ENCODE measurements at places on chromosomes 11 and 22.

- DNase-seq, result no peak
Measured at GRCh38 chr11:78694152-78694551, 119.5 kb upstream of the NARS2 start.

DNA sequence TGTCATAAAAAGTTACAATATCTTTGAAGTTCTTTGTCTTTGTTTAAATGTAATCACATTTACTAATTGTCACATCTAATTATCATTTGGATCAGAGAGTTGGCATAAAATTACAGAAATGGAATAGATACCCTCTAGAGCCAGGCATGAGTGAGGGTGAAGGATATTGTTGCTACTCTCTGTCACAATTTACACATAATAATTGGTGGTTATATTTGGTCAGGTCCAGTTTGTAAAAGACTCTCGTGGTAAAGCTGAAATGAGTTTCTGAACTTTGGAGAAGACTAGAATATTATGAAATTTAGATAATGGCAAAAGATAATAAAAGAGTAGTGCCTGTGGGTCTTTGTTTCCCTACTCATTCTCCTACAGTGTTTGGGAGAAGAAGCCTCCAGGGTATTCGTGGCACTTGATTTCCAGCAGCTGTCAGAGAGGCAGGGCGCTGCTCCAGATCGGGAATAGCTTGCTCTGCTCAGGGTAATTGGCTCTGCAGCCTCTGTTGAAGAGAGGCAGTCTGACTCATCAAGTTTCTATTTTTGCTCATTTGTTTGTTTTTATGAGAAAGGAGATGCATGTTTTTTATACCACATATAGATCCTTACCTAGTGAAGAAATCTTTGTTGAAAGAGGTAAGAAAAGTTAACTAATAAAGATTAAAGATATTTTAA, 349.9 kb downstream of the CNTN5 start:
- DNase-seq, result no peak

- DNase-seq, result no peak
Measured at GRCh38 chr22:45971408-45972028, 5.4 kb downstream of the WNT7B start.

- no peak for DNase-seq
Measured at GRCh38 chr11:1567721-1568100, 4.4 kb downstream of the DUSP8 start.

GRCh38 chr11:13480198-13480597, 15.6 kb downstream of the PTH start:
- DNase-seq, result no peak

GRCh38 chr22:19716041-19716828, 1.9 kb downstream of the SEPTIN5 start:
- DNase-seq, result no peak

GRCh38 chr22:42473484-42474193, 41.4 kb upstream of the NFAM1 start:
- DNase-seq, result no peak

DNA sequence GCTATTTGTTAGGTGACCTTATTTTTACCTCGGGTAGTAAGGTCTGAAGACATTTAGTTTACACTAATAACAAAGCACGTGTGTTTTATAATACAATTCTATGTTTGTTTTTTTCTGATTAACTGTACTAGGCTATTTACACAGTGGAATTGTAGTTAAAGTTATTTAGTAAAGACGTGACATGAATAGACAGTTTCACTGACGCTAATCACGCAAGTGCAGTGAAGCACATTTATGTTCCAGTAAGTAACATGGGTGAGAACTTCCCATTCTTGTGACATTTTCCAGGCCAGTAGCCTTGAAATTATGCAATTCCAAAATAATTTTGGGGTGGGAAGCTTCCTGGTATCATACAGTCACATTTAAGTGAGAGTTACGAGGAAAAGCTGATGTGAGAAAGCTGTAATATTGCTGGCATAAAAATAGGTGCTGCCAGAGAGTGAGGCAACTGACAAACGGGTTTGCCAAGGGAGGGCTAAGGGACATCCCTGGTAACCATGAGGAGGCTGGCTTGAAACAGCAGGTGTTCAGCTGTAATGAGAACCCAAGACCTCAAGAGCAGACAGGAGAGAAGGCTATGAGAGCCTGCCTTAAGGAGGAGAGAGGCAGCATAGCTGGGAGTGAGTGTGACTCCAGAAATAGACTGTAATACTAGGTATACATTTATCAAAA, 378.8 kb downstream of the DCDC1 start:
- DNase-seq, result no peak

DNA sequence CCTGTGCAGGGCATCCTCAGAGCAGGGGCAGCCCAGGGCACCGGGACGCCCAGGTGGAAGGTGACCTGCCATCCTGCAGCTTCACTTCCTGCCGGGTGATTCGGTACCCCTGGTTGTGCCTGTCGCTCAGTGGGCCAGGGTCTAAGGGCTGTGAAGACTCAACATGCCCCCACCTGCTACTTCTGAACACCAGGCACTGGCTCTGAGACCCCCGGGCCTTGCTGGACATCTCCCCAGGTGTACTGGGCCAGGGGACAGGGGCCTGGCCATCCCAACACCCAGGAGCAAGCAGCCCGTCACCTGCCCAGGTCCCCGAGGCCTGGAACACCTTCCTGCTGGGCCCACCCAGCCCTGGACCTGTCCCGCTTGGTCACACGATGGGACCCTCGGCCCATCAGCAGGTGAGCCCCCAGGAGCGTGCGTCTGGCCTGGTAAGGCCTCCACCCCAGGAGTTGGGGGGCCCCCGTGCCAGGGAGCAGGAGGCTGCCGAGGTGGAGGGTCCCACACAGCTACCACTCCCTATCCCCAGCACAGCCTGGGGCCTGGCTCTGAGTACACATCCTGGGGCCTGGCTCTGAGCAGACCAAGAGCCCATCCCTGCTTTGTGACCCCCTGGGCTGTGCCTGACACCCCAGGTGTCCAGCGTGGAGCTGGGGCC, 3.9 kb upstream of the MUC5B start:
- no peak for DNase-seq

GRCh38 chr11:69808667-69809086, 10.5 kb downstream of the FGF3 start:
- DNase-seq, result no peak

GRCh38 chr22:41094041-41094593, 1.7 kb downstream of the EP300 start:
- DNase-seq, result no peak

- DNase-seq, result no peak
Measured at GRCh38 chr11:22674470-22675439, 8.3 kb downstream of the GAS2 start.

GRCh38 chr22:39427751-39428596, 28.4 kb downstream of the TAB1 start:
- no peak for DNase-seq

DNA sequence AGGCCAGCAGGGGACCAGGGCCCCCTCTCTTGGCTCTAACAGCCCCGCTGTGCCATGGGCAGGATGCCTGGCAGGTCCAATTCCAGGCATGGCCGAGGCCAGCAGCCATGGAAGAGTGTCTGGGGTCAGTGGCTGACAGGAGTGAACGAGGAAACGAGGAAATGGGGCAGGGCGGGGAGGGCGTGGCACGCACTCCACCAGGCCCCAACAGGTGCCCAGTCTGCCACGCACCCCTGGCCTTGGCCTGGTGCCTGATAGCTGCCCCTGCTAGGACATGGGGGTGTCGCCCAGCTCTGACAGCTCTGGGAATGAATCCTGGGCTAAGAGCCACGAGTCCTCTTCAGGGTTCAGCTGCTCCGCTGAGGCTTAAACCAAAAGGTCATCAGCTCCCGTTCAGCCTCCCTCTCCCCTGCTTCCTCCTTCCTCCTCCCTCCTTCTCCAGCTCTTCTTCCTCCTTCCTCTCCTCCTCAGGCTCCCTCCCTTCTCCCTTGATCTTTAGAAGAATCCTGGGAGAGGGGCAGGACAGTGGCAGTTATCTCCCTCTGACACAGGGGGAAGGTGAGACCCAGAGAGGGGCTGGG, 11.5 kb upstream of the TBC1D22A start:
- DNase-seq, result no peak

DNA sequence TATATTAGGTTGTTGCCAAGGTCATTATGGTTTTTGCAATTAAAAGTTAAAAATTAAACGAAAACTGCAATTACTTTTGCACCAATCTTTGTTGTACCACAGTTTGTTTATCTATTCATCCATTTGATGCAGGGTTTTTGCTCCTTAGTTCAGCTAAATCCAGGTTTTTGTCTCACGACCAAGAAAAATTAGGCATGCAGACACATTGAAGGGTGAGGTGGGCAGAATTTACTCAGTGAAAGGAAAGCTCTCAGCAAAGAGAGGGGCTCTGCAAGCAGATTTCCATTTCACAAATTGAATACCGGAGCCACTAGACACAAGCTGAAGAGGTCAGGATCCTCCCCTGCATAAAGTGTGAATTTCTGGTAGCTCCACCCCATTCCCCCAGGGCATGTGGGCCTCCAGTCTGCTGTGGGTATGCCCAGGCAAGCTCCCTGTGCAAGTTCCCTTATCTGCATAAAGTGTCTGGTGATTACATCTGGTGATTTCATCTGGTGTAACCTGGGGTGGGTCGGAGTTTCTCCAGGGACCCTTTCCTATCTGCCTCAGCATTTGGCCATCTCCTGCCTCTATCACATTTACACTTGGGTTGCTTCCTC, 33.3 kb downstream of the APOL6 start:
- no peak for DNase-seq

- DNase-seq, result no peak
Measured at GRCh38 chr11:116145187-116145865, 627.5 kb downstream of the BUD13 start.

DNA sequence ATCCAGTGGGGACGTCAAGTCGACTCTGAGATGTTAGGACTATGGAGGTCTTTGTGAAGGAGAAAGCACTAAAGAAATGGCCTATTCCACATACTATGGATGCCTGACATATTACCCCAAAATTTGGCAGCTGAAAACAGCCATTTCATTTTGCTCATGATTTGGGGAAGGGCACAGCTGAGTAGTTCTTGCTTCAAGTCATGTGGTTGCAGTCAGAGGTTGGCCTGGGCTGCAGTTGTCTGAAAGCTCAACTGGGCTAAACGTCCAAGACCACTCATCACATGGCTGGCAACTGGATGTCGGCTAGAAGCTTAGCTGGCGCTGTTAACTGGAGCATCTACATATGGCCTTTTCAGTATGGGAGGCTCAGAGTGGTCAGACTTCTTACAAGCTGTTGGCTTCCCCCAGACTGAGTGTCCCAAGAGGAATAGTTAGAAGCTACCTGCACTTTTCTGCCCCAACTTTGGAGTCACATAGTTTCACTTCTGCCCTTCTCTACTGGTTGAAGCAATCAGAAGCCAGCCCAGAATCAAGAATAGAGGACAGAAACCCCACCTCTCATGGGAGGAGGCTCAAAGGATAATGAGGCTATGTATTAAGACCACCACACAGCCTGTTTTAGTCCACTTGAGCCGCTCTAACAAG, 14.1 kb downstream of the SLC35C1 start:
- DNase-seq, result no peak

- DNase-seq, result no peak
Measured at GRCh38 chr11:47466201-47466600, 17.3 kb upstream of the RAPSN start.

DNA sequence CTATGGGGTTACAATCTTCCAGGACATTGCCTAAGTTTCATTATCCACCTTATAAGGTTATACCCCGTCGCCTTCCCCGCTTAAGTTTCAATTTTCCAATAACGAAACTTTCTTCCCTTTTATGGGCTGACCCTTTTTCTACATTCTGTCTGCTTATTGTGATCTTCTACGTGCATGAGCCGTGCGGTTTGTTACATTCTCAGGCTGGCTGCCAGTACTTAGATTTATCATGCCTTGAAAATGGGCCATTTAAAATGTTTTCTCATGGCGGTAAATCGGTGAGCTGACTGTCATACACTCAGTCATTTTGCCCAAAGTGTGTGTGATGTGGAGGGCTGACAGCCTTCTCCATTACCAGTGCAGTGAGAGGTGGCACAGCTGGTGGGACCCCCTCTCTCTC, 23.3 kb downstream of the DGCR6L start:
- DNase-seq, result no peak

GRCh38 chr22:24580276-24580675, 12.6 kb downstream of the LRRC75B start:
- DNase-seq, result no peak

DNA sequence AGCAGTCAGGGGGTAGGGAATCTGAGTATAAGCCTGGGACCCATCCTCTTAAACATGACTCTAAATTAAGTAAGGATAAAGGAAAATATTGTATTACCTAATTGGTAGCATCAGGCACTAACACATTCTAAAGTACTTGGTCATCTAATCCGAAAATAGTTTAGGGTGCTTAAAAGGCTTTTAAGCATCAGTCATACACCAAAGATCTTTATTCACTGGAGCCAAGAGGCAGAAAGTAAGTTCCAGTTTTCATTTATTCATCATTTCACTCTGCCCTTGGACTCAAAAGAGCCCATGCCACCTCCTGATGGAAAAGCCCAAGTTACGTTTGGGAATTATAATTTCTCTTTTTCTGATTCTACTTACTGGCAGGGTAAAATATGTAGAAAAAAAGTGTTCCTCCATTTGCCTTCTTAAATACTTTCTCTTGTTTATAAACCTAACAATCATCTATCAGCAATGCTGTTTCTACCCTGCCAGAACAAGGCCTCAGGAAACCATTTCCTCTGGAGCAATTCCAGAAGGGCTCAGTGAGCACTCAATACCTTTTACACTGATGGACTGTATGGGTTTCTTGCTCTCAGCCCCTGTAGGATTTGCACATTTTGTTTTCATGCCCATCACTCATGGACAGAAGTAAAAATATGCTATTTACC, 120.1 kb upstream of the SLC5A12 start:
- DNase-seq, result no peak

DNA sequence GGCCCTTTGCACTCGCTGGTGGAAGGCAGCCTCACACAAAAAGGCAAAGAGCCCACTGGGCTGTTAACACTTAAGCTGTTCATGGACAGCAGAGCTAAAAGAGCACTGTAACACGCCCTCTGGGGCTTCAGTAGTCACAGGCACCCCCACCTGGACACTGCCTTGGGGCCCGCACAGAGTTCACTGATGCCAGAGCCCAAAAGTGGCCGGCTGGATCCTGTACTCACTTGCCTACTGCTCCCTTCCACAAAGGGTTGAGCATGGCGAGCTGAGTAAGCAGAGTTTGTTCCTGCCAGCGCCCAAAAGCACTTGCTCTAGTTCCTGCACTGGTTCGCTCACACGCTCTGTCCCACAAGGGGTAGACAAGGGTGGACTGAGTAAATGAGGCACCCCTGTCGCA, 78.8 kb downstream of the RELT start:
- no peak for DNase-seq

DNA sequence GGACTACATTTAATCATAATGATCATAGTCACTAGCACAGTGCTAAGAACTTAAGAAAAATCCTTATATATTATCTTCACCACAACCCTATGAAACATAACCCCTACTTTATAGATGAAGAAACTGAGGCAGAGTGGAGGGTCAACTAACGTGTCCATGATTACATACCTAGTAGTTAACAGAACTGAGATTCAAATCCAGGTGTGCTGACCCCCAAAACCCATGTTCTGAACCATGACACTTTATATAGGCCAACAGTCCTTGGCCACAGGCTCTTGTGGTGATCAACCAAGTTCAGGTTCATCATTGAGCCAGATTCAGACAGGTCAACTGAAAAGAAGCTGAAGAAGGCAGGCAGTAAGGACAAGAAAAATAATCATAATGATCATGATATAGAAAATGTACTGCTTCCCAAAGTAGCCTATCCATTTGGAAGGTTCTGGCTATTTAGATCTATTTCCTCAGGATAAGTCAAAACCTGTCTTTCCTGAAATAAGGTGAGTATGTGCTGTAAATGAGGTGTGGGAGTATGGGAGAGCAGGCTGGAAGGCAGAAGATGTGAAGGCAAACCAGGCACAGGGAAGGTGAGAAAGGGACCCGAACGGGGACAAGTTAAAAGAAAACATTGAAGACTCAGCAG, 39.7 kb downstream of the MAPK1 start:
- no peak for DNase-seq
